ENCODE measurements at places on chromosomes 6 and 20. TPM values are rescaled to one million over a fixed set of nuclear protein-coding genes. Genes with fewer than 3 reads are reported as not detected.

GRCh38 chr6:37010402-37010892 lies 5.0 kb downstream of the FGD2 start:
- DNase-seq, result no peak

DNA sequence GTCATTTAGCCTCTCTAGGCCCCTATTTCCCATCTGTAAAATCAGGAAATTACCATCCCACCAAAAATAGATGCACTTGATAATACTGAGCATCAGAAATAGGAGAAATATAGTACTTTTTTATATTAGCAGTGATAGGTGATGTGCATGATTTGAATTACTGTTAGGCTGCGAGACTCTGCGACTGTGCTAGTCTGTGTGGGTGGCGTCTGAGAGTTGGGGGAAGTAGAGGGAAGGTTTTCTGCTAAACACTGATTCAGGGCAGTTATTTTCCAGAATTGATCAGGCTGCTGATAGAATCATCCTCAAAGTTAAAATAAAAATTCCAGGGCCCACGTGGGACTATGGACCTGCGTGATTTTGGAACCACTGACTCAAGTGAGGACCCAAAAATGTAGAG lies 60.4 kb upstream of the ARMH2 start:
- DNase-seq, result no peak

RFX6 gene
- not detected for total RNA-seq

DNA sequence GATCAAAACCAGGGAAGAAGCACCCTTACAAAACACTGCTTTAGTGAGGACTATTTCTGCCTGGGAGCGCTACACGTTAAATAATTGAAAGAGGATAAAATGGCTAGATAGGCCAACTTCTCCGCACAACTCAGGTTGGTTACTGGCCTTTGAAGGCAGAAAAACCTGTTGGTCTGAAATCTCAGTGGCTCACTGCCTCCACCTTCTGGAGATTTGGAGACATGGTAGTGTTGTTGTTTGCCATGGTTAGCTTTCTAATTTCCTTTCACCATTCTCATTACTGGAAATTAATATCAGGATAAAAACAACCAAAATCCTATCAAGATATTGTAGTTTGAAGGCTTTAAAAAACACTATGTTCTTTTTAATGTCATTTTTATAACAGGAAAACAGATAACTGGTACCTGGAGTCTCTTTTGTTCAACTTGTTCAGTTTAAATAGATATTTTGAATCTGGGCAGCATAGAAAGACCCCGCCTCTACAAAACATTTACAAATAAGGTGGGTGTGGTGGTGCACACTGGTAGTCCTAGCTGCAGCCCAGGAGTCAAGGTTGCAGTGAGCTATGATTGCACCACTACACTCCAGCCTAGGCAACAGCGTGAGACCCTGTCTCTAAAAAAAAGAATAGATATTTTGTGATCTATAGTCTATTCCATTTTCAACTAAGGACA lies 27.5 kb upstream of the BCLAF1 start:
- DNase-seq, result peak; percentile 48

DNA sequence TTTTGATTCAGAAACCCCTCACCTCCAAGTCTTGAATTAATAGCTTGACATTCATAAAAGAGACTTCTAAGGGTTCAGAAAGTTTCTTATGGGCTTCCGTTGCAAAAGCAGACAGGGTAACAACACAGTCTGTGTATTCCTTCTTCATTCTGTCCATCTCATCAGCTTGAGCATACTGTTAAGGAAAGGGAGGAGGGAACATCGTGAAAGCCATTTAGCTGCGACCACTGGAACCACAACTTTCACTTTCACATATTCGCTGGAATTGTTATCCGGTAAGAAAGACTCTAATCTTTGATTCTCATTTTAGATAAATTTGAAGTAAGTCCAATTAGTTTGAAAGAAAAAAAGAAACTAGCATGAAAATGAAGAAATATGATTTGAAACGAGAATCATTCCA lies 174.4 kb downstream of the SYNE1 start:
- DNase-seq, result no peak

- no peak for DNase-seq
Observed at GRCh38 chr20:44648579-44648978, 2.9 kb downstream of the ADA start.

GRCh38 chr6:32240686-32241085 lies 16.8 kb upstream of the NOTCH4 start:
- no peak for DNase-seq

DNA sequence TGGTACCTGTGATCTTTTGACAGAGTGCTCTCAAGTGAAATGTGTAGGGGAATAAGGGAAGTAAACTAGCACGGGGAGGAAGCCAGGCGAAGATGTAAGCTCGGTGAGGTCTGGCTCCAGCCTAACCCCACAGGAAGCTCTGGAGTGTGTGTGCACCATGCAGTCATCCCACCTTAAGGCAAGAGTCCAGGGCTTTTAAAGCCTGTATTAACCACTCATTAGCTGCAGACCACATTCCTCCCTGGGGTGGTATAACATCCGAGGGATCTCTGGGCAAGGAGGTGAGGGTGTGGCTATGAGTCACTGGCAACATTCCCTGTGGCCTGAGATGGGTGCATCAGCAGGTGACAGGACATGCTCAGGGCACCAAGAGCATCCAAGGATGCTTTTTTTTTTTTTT lies 12.5 kb upstream of the RANBP9 start:
- no peak for DNase-seq

DNA sequence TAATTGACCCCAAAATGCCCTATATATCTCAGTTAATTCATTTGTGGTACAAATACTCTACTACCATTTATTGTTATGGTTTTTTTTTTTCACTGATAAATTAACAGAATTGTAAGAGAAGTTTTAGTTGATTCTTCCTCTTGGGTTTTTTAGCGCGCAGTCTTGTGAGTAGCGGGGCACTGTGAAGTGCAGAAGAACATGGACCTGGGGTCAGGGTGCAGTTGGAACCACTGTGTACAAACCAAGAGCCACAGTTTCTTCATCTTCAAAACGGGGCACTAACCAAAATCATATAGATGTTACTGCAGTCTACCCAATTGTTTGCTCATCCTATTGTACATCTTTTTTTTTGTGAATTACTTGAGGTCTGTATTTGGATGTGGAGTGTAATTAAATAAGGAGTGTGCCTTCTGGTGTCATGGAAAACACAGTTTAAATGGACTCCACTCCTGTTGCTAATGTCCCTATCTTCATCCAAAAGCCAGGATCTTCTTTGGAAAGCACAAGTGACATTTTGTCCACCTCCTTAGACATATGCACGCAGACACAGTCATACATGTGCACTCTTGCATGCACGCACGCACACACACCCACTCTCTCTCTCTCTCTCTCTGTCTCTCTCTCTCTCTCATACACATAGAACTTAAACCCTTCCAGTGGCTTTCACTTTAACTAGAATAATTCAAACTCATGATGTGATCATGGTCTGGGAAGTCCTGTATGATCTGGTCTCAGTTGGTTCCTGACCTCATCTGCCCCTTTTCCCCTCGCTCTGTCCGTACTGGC lies 51.5 kb downstream of the AFDN start:
- DNase-seq, result no peak

GRCh38 chr6:32332433-32332832 lies 39.3 kb downstream of the TSBP1 start:
- no peak for DNase-seq

OPN5 gene
- total RNA-seq, result not detected

NR2E1 gene
- total RNA-seq, result not detected

SYNJ2 gene
- 51.7 TPM for total RNA-seq

DNA sequence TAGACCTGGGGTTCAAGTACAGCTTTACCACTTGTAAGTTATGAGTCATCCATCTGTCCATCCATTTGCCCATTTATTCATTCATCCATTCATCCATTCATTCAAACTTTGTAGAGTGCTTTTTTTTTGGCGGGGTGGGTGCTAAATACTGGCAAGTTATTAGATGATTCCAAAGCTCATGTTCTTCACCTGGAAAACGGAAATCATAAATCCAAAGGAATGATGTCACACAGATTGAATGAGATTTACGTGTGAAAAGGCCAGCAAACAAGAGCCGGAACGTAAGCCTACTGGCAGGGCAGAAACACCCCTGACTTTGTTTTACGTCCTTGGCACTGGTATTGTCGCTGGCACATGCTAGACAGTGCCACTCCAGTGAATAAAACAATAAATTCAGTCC lies 480.9 kb upstream of the CHD6 start:
- no peak for DNase-seq

ARMC2 gene
- 3.3 TPM for total RNA-seq

- no peak for DNase-seq
Observed at GRCh38 chr20:54195483-54196472, 12.1 kb upstream of the PFDN4 start.

All from activated naive CD4-positive, alpha-beta T cell treated with anti-CD3 and anti-CD28 coated beads, Interleukin-2, amount 50 U/mL, for 72 hours (primary cell).